ENCODE measurements at places on chromosomes 5 and 9. TPM values are rescaled to one million over a fixed set of nuclear protein-coding genes. Genes with fewer than 3 reads are reported as not detected.

The TICAM2 gene
- total RNA-seq = 3.9 TPM

The DRD1 gene
- total RNA-seq = 0.13 TPM

The IFNB1 gene
- not detected for total RNA-seq

The CATSPER3 gene
- total RNA-seq = 0.48 TPM

The FASTKD3 gene
- 6.4 TPM for total RNA-seq

The PFN3 gene
- not detected for total RNA-seq

The KIF12 gene
- total RNA-seq = 0.12 TPM

The ZBTB5 gene
- total RNA-seq = 7.6 TPM

The FSTL4 gene
- total RNA-seq = not detected

The RBM18 gene
- total RNA-seq = 10.1 TPM

The COQ4 gene
- 33.4 TPM for total RNA-seq

The AK8 gene
- total RNA-seq = not detected

The TAF11L5 gene
- total RNA-seq = not detected

The NR5A1 gene
- not detected for total RNA-seq

The PDZD2 gene
- total RNA-seq = 44.9 TPM

The ZNF189 gene
- total RNA-seq = 19.3 TPM

The OSMR gene
- 106 TPM for total RNA-seq

The FOXD4 gene
- 0.46 TPM for total RNA-seq

The PCDHGA3 gene
- 2.3 TPM for total RNA-seq

The SPATA31D4 gene
- total RNA-seq = not detected

The ENTPD8 gene
- total RNA-seq = not detected

The DNAI1 gene
- not detected for total RNA-seq

The AQP7 gene
- 137 TPM for total RNA-seq

The HMMR gene
- total RNA-seq = 1.0 TPM

The TAF11L4 gene
- total RNA-seq = not detected

The ANKRA2 gene
- total RNA-seq = 22.9 TPM

The SPINK4 gene
- total RNA-seq = not detected

The CNTFR gene
- total RNA-seq = 53.7 TPM

The SOX30 gene
- total RNA-seq = not detected

The FOXD4L5 gene
- not detected for total RNA-seq

The GRM6 gene
- total RNA-seq = not detected

The CFAP157 gene
- total RNA-seq = 1.0 TPM

The SELENOP gene
- 1,212 TPM for total RNA-seq

The GLRA1 gene
- not detected for total RNA-seq

The KCNN2 gene
- total RNA-seq = 0.19 TPM

The SLC23A1 gene
- total RNA-seq = not detected

The LRRTM2 gene
- 4.3 TPM for total RNA-seq

The ERP44 gene
- 14.1 TPM for total RNA-seq

The CDC20B gene
- not detected for total RNA-seq

The GARIN3 gene
- not detected for total RNA-seq

The PRRC2B gene
- 126 TPM for total RNA-seq

The IER5L gene
- 16.8 TPM for total RNA-seq

The PHF24 gene
- total RNA-seq = 0.95 TPM

The SLC1A3 gene
- total RNA-seq = 215 TPM

The MIER3 gene
- 15.4 TPM for total RNA-seq

The SGCD gene
- total RNA-seq = 2.5 TPM

The CCL27 gene
- not detected for total RNA-seq

The RMND5B gene
- 22.9 TPM for total RNA-seq

The POLR3G gene
- total RNA-seq = 2.5 TPM

The LIX1 gene
- not detected for total RNA-seq
